ENCODE measurements at places on chromosomes 6 and 20.

GRCh38 chr6:70957284-70957617 lies 391 bp upstream of the B3GAT2 start:
- DNase-seq, result no peak

DNA sequence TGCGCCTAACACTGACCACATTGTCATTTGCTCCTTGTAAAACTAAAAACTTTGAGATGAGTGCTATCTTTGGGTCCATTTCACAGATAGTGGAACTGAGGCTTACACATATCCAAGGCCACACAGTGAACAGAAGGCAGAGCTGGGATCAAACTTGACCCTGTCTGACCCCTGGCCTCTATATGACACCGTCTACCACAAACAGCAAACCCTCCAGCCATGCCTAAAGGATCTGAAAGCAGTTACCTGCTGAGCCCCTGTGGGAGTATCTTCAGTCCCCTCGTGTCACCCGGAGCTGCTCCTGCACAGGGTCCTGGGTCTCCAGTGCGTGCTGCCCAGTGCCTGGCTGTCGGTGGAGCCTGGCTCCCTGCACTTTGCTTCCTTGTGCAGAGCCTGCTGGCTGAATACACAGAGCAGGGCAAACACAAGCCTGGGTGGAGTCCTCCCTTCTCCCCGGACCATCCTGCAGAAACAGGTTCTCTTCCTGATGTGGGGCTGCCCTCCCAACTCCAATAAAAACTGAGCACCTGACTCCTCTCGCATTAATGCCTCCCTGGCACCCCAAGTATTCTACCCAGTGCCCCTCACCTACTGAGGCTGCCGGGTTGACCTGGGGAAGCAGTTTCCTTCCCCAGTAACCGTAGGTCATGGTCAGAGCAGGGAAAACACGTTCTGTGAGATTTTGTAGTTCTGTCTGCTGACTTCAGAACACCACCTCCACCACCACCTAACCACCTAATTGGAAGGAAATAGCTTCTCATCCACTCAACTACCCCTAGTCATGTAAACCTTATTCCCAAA lies at the start of gene BCAS1:
Gene BCAS1 (minus strand): TSS at position 408 of the 801 bp plus-strand sequence. CDS start 11,876 bp downstream, outside the sequence.
- no peak for DNase-seq

DNA sequence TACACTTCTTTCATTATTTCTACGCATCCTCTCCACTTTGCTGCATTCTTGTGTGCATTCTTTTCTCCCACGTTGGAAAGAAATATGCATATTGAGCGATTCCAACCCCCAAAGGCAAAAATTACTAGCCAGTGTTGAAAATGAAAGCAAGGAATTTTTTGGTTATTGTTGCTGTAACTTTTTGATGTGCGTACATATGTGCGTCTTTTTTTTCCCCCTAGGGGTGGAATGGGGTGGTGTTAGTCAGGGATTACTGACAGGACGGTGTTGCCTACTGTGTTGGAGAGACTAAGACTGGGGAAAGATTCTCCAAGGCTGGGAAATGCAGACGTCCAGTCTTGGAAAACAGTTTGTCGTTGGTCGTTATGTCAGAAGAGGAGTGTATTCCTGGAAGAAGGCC lies 44.2 kb upstream of the ESR1 start:
- DNase-seq, result no peak

DNA sequence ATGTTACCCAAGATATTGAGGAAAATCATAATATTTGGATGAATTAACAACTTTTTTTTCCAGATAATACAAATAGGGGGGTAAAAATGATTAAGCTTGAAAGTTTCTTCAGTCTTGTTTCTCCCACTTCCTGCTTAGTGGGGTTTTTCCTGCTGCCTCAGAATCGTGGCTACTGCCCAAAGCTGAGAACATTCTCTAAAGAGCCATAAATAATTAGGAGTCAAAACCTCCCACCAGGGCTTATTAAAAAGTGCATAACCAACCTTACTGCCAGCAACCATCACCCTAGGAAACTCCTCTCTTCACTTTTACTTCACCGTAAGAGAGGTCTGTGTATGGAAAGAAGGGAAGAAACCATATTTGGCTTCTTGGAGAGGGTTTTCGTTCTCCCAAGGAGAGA lies 9.0 kb upstream of the LCA5 start:
- no peak for DNase-seq

DNA sequence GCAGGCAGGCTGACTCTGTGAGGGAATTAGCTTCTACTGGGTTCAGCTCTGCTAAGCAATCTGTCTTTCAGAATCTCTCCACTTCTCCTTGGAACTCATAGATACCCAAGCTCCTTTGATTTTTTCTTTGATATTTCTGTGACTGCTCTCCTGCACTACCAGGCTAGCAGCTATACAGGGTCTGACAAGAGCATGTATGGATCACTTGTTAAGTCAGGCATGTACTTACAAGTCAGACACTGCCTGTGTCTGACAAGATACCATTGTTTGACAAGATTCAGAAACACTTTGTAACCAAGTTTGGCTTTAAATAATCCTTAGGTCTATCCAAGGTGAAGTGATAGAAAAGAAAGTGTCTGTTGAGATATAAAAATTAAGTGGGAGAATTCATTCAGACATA lies 79.5 kb downstream of the SESN1 start:
- no peak for DNase-seq

GRCh38 chr6:139625998-139626975 lies 251.8 kb upstream of the CITED2 start:
- no peak for DNase-seq

GRCh38 chr6:159754959-159755914 lies 6.6 kb upstream of the ACAT2 start:
- DNase-seq, result no peak
